Activated T-cell treated with anti-CD3 and anti-CD28 coated beads, Interleukin-2, amount 50 U/mL, for 24 hours (primary cell): ENCODE measurements at places on chromosomes 5 and 9.

DNA sequence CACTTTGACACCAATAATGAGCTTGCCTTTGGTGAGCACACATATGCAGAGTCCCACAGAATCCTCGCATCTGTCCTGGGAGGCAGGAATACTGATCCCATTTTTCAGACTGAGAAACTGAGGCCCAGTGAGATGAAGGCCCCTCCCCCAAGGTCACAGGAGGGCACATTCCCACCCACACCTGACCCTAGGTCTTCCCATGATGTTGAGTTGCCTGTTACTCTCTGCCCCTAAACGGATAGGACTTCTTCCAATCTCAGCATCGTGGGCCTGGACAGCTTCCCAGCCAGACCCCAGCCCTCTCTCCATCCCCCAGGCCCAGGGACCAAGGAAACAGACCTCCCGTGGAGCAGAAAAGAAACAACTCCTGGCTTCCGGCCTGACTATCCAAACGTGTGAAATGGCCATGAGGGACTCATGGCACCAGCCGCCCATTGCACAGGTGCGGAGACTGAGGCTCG is 877 bp downstream of the SH3GLB2 start:
- H3K4me1 ChIP-seq: peaks cover 31% of the 10 kb centered on the region
- DNase-seq: no peak
- H3K27ac ChIP-seq: peak overlapping the region; percentile 86
- H3K4me3 ChIP-seq: peak overlapping the region; percentile 84
- peaks cover 6% of the 10 kb centered on the region for H3K36me3 ChIP-seq

DNA sequence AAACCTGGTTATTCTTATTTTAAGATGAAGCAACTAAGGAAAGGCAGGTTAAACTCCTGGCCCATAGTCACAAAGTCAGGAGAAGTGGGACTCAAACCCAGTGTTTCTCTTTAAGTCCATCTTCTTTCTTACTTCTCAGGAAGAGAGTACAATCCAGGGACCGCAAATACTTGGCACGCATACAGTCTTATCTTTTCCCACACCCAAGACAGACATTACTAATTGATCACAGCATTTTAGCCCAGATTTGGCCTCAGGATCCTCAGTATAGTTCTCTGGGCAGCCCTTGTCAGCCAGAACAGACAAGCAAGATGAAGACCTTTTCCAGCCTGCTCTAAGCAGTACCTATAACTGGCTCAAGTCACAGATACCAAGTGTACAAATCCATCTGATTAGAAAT is 125.5 kb upstream of the RAI14 start:
- DNase-seq: no peak
- H3K27ac ChIP-seq: no peak overlapping the region

DNA sequence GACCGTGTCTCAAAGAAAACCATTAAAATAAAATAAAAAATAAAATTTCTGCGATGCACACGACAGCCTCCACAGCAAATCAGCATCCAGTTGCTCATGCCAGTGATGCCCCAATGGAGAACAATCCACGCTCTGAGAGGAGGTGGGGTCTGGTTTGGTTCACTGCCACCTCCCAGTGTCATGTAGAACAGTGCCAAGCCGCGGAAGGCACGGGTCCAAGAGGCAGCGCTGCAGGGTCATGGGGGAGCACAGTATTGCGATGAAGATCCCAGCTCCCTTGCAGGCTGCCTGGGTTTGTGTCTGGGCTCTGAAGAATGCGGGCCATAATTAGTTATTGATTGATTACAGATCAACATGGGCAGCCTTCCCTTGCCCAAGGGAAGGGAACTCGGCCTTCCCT is 6.1 kb upstream of the CACFD1 start:
- H3K36me3 ChIP-seq: no peaks in the 10 kb centered on the region
- H3K4me3 ChIP-seq: no peak overlapping the region
- H3K27ac ChIP-seq: no peak overlapping the region
- H3K27me3 ChIP-seq: no peaks in the 10 kb centered on the region
- H3K4me1 ChIP-seq: no peaks in the 10 kb centered on the region

GRCh38 chr9:114321759-114322158 is 1.1 kb upstream of the ORM1 start:
- H3K4me1 ChIP-seq: peaks cover 10% of the 10 kb centered on the region
- peaks cover 11% of the 10 kb centered on the region for H3K27me3 ChIP-seq
- peak overlapping the region; percentile 55 for H3K27ac ChIP-seq
- DNase-seq: no peak
- H3K4me3 ChIP-seq: no peak overlapping the region
- no peaks in the 10 kb centered on the region for H3K36me3 ChIP-seq

- H3K36me3 ChIP-seq: peaks cover 1% of the 10 kb centered on the region
- H3K27ac ChIP-seq: peak overlapping the region; percentile 80
Measured at GRCh38 chr9:31700252-31701045, 684.0 kb upstream of the ACO1 start.
